ENCODE measurements at places on chromosomes 5 and 9. TPM values are rescaled to one million over a fixed set of nuclear protein-coding genes. Genes with fewer than 3 reads are reported as not detected.
A peak's percentile ranks its signal among the peaks of the same experiment; 100 is the strongest.

DNA sequence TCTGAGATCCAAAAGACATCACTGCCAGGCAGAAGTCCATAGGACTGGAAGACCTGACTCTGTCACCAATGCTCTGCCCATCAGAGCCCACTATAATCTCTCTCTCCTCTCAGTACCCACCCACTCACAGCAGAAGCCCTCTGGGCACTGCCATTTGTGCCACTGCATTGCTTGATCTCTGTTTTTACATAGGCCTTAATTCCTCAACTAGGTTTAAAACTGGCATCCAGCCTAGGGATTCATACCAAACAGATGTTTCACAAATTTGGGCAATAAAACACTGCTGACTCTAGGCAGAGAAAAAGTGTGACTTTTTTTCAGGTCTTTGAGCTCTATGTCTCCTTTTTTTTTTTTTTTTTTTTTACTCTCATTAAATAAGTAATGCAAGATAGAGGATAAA lies 91.1 kb upstream of the RANBP3L start:
- H3K27me3 ChIP-seq = peaks cover 14% of the 10 kb centered on the region
- peak; percentile 21 for DNase-seq
- no peak overlapping the region for H3K4me3 ChIP-seq
- no peaks in the 10 kb centered on the region for H3K36me3 ChIP-seq
- H3K4me1 ChIP-seq = no peaks in the 10 kb centered on the region

DNA sequence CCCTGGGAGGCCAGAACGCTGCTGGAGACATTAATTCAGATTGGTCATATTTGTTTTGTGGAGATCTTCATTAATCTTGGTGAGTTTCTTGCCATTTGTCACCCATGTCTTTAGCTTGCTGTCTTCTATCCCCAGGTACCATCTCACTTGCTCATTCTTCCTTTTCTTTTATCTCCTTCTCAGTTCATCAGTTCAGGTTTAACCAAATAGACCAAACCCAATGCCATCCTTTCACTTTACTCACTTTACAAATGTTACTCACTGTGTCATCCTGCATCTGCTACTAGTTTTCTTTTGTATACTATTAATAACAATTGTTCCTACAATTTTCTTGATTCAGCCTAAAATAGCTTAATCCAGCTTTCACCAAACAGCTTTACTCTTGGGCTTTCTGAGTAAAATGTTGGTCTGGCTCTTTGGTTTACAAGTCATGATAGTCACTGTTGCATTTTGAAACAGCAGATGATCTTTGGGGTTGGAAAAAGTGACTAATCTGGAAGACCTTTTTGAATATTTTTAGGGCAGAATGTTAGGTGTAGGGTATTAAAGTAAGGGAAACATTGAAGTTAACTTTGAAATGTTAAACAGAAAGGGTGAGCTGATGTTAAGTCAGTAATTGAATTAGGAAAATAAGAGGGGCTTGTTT lies 246.9 kb downstream of the ZSWIM6 start:
- peaks cover 5% of the 10 kb centered on the region for H3K4me1 ChIP-seq
- no peaks in the 10 kb centered on the region for H3K36me3 ChIP-seq
- peak; percentile 19 for DNase-seq
- no peak overlapping the region for H3K27ac ChIP-seq
- H3K4me3 ChIP-seq = no peak overlapping the region
- H3K27me3 ChIP-seq = peaks cover 4% of the 10 kb centered on the region

Gene PPP1R2B
- not detected for total RNA-seq

Gene ITGA1
- 95.2 TPM for total RNA-seq

DNA sequence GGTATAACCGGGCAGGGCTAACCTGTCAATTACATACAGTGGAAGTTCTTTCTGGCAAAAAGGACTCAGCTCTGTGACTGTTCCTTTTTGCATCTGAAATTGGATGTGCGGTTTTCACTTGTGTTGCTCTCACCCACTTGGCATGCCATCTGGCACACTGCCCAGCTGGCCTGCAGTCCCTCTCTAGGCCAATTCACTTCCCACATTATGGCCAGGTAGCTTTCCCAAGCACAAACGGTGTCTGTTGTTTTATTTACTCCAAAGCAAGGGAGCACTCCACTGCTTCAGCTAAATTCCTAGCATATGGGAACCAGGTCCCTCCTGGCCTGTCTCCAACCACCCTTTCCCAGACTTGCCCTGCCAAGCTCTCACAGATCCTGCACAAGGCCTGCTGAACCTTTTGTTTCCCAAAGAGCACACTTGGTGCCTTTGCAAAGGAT lies 132.5 kb downstream of the SEMA6A start:
- DNase-seq = peak; percentile 7
- H3K4me1 ChIP-seq = no peaks in the 10 kb centered on the region
- no peaks in the 10 kb centered on the region for H3K36me3 ChIP-seq
- no peak overlapping the region for H3K4me3 ChIP-seq
- no peaks in the 10 kb centered on the region for H3K27me3 ChIP-seq

GRCh38 chr9:111871499-111871855 lies 25.1 kb upstream of the UGCG start:
- H3K27ac ChIP-seq = no peak overlapping the region
- H3K4me3 ChIP-seq = no peak overlapping the region
- H3K36me3 ChIP-seq = no peaks in the 10 kb centered on the region

- H3K36me3 ChIP-seq = no peaks in the 10 kb centered on the region
- H3K27ac ChIP-seq = no peak overlapping the region
- no peaks in the 10 kb centered on the region for H3K27me3 ChIP-seq
- peaks cover 3% of the 10 kb centered on the region for H3K4me1 ChIP-seq
- no peak overlapping the region for H3K4me3 ChIP-seq
Observed at GRCh38 chr5:15794052-15794985, 294.3 kb downstream of the FBXL7 start.

GRCh38 chr9:81601639-81602623 lies 87.4 kb downstream of the TLE1 start:
- peak overlapping the region; percentile 31 for H3K27ac ChIP-seq
- H3K27me3 ChIP-seq = no peaks in the 10 kb centered on the region
- peaks cover 35% of the 10 kb centered on the region for H3K36me3 ChIP-seq

All from IMR-90 (cell line).